ENCODE measurements at places on chromosomes 7 and 10.
A peak's percentile ranks its signal among the peaks of the same experiment; 100 is the strongest.

DNA sequence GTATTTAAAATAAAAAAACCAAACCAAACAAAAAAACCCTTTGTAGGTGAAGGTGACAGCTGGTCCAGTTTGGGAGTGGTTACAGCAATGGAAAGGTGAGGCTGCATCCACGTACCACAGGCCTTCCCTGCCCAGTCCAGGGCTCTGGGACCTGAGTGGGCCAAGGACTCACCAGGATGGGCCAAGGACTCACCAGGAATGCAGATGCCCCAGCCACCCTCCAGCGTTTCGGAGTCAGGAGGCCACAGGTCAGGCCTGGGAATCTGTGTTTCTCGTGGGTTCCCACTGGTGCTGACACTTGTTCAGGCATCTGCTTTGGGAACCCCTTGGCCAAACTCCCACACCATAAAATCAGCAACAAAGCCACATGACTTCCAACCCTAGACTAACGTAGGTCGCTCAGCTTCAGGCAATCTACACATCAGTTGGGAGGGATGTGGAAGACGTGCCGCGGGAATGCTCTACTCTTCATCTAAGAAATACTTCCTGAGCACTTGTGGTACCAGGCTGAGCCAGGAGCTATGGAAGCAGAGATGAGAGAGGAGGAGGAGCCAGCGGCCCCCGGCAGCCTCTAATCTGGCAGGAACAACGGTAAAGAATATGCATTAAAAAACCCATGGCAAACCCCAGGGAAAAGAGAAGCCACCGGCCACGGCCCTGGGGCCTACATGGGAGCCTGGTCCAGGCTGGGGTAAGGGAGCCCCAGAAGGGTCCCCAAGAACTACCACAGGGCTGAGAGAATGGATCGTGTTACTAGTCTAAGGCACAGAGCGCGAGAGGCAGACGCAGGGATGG lies 473.4 kb downstream of the PTPRN2 start:
- no peak for DNase-seq

GRCh38 chr10:131928248-131929095 lies 27.7 kb downstream of the PPP2R2D start:
- DNase-seq = no peak

GRCh38 chr10:74081192-74081803 lies 69.3 kb downstream of the AP3M1 start:
- DNase-seq = peak; percentile 45

GRCh38 chr10:86155054-86155921 lies 211.3 kb downstream of the GRID1 start:
- DNase-seq = no peak

DNA sequence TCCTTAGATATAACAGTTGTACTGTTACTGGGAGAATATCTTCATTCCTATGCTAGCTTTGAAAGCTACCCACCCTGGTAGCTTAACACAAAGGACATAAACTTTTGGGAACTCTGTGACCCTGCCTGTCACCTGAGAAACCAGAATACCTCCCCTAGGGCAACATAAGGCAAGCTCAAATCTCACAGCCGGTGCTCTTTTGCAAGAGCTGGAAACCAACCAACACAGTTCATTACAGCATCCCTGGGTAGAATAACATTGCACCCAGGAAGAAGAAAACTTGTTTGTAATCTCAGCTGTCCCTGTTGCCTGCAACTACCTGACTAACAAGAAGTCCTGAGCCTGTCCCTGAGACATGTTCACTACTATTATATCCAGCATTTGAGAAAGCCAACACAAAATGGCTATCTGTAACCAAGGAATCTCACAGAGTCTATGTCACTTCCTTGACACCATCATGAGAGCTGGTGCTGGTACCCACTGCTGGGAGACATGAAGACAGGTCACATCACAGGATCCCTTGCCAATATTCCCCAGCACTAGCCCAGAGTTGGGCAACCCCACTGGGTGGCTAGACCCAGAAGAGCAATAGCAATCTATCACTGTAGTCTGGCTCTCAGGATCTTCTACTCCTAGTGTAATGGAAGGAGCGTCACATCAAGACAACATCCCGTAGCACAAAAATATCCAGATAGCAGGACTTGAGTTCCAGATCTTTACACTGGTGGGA lies 31.3 kb downstream of the AKR1C3 start:
- DNase-seq = no peak

DNA sequence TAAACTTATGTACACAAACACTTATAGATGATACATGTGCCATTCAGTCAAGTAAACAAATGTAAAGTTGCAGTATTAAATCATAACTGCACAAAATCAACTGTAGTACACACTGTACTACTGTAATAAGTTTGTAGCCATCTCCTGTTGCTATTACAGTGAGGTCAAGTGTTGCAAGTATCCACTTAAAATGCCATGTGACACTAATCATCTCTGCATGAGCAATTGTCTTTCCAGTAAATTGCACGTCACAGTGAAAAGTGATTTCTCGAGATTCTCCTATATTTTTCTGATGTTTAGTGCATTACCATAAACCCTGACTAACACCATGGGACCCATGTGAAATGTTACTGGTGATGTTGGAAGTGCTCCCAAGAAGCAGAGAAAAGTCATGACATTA lies 293.3 kb upstream of the SP4 start:
- DNase-seq = no peak

GRCh38 chr10:112637901-112638300 lies 190.9 kb downstream of the VTI1A start:
- DNase-seq = no peak

DNA sequence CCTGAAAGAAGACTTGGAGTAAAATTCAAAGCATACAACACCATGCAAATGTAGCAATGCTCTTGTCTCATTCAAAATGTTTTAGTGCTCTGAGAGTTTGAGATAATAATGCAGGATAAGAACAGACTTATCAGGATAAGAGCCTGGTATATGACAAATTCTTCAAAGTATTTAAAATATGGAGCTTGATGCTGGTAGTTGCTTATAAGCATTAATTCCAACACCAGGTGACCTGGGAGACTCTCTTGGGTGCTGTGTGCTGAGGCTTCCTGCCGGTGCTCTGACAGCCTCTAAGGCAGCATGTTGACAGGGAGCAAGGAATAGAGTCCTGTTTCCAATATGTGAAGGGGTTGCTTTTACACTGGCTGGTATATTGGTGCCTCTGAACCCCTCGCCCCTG lies 34.8 kb upstream of the SLC26A5 start:
- DNase-seq = no peak

GRCh38 chr10:123643315-123643714 lies 22.8 kb upstream of the GPR26 start:
- DNase-seq = no peak

DNA sequence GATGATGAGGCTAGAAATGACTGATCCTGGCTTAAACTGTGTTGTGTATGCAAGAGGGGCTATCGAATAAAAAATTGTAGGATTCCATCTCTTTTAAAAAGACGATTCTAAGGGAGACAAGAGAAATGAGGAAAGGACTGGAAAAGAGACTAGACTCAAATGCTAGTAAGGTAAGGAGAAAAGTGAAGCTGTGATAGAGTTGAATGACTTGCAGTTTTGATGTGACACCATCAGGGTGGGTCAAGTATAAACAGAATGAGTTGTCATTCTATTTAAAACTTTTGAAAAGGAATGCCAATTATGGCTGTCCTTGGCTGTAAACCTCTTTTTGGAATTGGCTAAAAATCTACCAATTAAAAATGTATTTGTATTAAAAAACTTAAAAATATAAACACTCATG lies 184.5 kb upstream of the PHF14 start:
- DNase-seq = no peak

DNA sequence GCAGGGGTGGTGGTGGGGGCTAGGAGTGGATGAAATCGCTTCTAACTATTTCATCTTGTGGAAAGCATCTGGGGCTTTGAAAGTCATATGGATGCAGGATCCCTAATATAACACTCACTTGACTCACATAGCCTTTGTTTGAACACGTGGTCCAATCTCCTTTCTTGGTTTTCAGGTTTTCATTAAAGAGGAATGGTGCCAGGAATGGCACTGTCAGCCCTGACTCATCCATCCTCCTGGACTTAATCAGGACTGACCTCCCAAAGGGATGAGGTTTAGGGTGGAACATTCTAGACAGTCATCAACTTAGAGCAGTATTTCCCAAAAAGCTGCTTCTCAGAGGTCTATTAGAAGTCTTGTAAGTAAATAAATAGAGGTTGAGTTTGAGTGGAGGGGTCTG lies 162.0 kb upstream of the PLXNA4 start:
- no peak for DNase-seq

DNA sequence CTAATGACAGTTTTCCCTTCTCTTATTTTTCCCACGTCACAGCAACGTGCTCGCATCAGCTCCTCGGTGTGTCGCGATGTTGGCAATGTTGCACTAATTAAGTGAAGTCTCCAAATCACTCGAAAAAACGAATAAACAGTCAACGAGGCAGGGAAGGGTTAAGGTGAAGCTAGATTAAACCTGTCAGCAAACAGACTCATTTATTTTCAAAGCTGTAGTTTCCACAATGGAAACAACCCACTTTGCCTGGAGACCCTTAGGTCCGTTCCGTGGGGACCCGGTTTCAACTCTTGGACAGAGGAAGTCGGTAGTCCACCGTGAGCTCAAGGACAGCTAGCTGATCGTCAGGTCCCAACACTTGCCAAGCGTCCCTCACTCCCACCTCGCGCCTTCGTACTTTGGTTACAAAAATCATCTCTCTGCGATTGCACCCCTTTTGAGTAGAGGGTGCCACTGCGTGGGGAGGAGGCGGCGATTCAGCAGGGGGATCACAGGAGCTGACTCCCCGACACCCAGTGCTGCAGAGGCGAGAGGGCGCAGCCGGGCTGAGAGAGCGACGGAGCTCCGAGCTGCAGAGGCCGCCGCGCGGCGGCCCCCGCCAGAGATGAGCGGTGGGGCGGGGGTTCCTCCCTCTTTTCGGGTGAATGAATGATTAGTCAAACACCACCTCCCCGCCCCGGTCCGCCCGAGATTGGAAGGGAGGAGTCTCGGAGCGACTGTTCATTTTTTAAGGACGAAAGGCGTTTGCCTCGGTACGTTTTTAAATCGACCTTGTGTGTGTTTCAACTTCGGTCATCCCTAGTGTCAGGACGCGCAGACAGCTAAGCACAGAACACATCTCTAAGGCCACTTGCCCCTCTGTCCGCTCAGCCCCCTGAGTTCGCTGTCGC lies 1.3 kb upstream of the BMPER start:
- no peak for DNase-seq

GRCh38 chr7:40969641-40970040 lies 733.2 kb downstream of the INHBA start:
- no peak for DNase-seq

GRCh38 chr10:804191-804781 lies 114.8 kb upstream of the DIP2C start:
- DNase-seq = no peak
